ENCODE measurements at places on chromosomes 3 and 15.
A peak's percentile ranks its signal among the peaks of the same experiment; 100 is the strongest.

GRCh38 chr3:32148351-32148750, 41.9 kb downstream of the GPD1L start:
- DNase-seq: no peak

DNA sequence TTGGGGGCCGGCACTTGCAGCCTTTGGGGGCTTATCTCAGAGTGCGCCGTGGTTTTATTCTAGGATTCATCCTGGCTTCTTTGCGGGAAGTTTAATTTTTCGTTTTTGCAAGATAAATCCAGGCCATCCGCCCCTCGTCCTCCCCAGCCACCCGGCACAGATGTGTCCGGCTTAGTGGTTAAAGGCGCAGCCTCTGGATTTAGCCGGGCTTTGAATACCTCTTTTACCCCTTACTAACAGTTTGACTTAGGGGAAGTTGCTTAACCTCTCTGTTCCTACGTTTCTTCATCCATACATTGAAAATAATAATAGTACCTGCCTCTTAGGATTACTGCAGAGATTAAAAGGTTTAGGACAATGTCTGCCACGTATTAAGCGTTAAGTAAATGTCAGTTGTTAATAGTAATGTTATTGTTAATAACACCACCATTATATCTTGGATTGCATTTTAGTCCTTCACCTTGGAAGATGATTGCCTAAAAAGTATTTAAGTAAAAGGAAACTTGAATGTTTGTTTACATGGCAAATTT, 714 bp downstream of the ECT2 start:
- DNase-seq: peak; percentile 33

- no peak for DNase-seq
Measured at GRCh38 chr3:136350557-136350956, 100.4 kb downstream of the PCCB start.

DNA sequence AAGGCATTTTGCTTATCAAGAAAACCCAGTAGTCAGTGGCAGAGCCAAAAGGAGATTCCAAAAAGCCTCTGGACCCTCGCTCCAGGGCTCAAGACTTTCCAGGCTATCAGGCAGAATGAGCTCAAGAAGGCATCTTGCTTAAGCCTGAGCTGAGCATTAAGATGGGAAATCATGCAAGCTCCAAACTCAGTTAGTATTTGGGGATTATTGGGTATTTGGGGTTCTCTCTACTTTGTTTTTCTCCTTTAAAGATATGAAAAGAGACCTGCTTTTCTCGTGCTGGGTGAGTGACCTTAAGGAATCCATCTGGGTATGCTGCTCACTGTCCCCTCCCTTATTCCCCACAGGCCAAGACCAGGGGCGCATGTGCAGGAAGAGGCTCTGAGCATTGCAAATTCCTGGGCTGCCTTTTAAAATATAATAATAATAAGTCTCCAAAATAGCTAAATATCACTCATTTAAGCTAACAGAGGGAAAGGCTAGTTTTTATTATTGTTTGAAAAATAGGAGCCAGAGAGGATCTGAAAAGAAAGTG, 75.4 kb upstream of the HACD2 start:
- DNase-seq: no peak
